ENCODE measurements at places on chromosomes 2 and 18.

GRCh38 chr2:48198371-48198770 lies 292.1 kb upstream of the FBXO11 start:
- no peak for DNase-seq

GRCh38 chr18:23584019-23584983 lies 2.0 kb downstream of the NPC1 start:
- no peak for DNase-seq

GRCh38 chr2:107402330-107402729 lies 424.4 kb upstream of the RGPD4 start:
- no peak for DNase-seq

- no peak for DNase-seq
Observed at GRCh38 chr18:5943514-5943913, 48.2 kb upstream of the TMEM200C start.

DNA sequence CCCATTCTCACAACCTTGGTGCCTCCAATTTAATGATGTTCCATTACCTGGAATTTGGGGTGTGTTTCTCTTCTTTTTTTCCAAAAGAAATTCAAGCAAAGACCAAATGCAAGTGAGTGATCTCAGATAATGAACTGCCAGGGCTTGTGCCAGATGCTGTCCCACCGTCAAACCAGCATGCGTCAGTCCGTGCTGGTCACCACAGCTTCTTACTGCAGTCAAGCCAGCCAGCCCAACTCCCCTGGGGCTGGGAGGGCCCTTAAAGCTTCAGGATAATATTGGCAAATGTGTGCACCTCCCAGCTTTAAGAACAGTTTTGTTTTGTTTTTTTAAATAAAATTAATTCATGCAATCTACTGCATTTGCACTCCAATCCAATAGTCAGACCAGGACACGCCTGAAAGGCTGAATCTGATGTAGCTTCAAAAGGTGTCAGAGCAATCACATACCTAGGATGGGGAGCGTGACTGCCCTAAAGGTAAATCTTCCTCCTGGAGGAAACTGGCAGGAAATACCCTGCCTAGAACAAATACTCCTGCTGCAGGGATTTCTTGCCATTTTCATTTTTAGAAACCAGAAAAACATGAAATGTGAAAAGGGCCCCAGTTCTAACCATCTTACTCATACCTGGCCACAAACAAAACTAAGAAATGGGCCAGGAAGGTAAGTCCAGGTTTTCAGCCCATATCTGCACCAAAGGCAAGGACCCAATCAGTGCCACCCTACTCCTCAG lies 26.8 kb upstream of the SP3 start:
- no peak for DNase-seq

- no peak for DNase-seq
Observed at GRCh38 chr2:11396021-11396420, 51.6 kb upstream of the ROCK2 start.

- no peak for DNase-seq
Observed at GRCh38 chr2:20404950-20405349, 41.9 kb upstream of the RHOB start.

- peak; percentile 65 for DNase-seq
Observed at GRCh38 chr2:71129902-71130151, 202 bp downstream of the MCEE start.

DNA sequence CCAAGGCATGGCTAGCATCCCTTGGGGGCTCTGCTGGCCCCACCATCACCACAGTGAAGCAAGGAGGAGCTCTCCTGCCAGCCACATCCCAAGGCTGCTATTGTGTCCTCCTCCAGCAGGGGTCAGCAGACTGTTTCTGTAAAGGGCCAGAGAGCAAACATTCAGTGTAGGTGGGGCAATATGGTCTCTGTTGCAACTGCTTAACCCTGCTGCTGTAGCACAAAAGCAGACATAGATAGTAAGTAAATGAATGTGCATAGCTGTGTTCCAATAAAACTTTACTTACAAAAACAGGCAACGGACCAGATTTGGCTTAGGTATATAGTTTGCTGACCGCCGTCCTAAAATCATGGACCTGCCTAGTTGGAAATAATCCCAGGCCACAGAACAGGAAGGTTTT lies 36.4 kb upstream of the ZBTB7C start:
- peak; percentile 44 for DNase-seq

- no peak for DNase-seq
Observed at GRCh38 chr2:17181051-17181752, 337.0 kb downstream of the RAD51AP2 start.

- DNase-seq, result no peak
Observed at GRCh38 chr2:200091126-200091525, 135.7 kb downstream of the MAIP1 start.

- DNase-seq, result no peak
Observed at GRCh38 chr2:137870682-137871081, 93.6 kb upstream of the HNMT start.

DNA sequence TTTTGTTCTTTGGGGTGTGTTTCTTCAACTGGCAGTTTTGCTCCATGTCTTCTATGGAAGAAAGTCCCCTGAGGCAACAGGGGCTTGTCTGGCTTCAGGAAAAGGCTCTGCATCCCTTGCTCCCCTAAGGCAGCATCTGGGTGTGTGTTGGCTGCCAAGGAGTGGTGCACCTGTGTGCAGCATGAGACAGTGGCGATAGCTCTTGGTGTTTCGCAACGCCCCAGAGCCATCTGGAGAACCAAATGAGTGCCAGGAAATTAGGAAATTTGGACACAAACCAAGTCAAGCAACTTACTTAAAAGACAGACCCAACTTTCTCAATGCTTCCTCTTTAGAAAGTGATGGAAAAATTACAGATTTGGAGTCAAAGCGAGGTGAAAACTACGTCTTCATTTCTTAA lies 1044.4 kb upstream of the CNTNAP5 start:
- no peak for DNase-seq

DNA sequence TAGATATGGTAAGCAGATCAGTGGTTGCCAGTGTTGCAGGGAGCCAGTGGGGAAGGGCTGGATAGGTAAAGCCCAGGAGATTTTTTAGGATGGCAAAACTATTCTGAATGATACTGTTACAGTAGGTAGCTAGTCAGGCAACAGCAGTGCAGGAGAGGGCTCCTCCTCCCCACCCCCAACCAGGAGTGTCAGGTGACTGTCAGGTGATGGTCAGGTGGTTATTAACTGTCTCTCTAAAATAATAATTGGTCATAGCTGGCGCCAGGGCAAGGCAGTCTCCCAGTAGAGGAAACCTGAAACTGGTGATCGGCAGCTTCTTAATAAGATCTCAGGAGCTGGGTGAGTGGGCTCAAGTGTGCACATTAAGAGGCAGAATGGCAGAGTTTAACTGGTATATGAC lies 201.6 kb upstream of the PARD3B start:
- no peak for DNase-seq

DNA sequence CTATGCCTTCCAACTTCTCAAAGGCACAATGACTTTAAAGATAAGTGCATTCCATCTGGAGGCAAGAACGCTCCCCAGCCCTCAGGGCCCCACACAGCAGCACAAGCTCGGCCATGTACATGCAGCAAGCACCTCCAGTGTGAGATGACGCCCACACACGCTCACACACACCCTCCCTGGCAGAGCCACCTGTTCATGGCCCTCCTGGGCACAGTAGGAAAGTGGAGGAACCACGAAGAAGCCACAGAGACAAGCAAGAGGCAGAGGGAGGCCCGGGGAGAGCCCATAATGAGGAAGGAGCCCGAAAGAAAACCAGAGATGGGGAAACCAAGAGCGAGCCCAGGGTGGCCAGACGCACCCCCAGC lies 21.7 kb downstream of the BIN1 start:
- no peak for DNase-seq

DNA sequence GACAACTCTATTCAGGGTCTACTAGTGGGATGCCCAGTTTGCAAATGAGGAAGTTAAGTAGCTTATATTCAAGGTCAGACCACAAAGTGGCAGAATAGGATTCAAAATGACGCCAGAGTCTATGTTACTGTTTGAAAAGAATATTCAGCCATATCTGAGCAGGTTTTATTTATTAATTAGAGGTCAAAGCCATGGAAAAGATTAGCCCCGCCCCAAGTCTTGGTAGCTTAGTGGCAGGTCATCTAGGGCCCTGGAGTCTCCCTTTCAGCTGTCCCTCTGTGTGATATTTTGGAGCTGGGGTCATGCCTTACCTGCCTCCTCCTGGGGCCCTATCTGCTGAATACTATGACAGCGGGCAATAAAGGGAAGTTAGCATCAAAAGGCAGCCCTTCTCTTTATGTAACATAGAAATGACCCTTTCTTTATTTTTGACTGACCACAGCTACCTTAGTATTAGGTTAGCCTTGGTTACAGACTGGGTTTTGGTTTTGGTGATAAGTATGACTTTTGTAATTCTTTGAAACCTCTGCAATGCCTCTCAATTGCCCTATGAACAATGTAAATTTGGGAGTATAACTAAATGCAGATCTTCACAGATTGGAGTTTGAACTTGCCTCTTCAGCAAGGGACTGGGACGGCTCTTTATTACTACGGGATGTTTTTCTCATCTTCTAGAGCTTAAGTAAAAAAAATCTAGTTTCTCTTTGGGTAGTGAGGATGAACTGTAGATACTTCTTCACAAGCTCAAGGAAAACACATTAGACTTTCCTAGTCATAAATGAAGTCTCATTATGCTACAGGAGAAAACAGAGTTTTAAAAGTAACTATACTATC lies 153.0 kb upstream of the ITGA4 start:
- DNase-seq, result no peak

GRCh38 chr18:48048251-48048650 lies 117.8 kb upstream of the SMAD2 start:
- no peak for DNase-seq

DNA sequence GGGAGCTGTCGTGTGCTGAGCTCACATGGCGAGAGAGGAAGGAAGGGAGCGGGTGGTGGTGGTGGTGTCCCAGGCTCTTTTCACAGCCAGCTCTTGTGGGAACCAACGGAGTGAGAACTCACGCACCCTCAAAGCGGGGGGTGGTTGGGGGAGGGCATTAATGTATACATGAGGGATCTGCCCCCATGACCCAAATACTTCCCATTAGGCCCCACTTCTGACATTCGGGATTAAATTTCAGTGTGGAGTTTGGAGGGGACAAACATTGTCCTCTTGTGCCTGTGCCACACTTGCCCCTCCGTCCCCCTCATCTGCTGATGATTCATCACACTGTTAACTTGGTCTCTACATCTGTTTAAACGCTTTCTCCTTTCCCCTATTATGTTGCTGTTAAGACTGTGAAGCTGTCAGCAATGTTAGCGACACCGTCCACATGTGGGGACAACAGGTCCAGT lies 22.5 kb downstream of the INPP4A start:
- no peak for DNase-seq

GRCh38 chr2:38672445-38673391 lies 6.8 kb downstream of the GALM start:
- DNase-seq, result no peak

DNA sequence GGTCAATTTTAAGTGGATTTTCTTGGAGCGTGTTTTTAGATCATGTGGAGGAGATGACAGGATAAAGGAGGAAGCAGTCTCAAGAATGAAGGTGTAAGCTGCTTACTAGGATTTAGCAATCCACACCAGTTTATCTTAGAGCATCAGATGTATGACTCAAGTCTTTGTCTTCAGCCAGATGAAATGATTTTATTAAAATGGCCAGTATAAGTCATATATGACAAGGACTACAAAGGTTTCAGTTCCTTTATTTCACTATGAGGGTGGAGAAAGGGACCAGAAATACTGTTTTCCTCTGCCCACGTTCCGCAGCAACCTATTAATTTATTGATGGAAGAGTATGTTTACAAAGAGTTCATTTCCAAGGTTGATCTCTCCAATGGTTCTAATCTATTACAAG lies 970.5 kb upstream of the SLC39A10 start:
- DNase-seq, result no peak

DNA sequence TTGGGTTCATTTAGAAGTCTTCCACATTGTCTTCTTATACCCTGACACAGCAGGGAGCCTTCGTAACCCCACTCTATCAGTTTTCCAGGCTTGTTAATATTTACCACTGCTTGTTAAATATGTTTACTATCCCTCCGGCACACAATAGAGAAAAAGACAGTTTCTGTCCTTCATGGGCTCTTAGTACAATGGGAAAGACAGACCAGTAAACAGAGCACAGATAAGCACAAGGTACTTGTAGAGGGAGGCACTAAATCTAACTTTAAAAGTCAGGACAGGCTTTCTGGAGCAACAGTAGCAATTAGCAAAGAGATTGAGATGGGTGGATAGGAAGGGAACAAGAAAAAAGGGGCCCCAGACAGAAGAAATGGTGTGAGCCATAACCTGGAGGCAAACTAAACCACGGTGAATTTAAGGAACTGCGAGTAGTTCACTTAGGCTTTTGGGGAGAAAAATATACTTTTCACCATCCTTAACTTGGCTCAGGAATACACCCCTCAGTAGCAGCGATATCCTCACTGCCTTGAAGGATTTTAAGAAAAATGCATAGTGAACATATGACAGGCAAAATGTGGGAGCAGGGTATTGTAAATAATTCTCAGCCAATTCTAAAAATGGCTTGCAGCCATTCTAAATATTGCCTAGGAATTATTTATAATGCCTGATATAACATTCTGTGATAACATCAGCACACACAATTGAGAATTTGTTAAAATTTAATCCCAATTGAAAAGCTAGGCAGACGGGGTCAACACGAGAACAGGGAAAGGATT lies 383.7 kb downstream of the CDH2 start:
- DNase-seq, result no peak

DNA sequence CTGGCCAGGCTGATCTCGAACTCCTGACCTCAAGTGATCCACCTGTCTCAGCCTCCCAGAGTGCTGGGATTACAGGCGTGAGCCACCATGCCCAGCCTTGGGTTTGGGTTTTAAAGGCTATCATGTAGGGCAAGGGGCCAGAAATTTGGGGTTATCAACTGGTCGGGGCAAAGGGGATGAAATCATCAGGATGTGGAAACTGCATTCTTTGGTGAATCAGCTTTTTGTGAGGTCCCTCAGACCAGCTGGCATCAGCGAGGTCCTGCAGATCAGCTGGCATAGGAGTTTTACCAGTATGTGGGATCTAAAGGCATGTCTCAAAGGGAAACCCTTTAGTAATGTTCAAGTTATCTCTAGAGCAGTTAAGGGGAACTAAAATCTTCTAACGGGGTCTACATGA lies 6.4 kb upstream of the GEMIN6 start:
- peak; percentile 22 for DNase-seq

GRCh38 chr2:118031566-118031965 lies 17.7 kb upstream of the CCDC93 start:
- no peak for DNase-seq

DNA sequence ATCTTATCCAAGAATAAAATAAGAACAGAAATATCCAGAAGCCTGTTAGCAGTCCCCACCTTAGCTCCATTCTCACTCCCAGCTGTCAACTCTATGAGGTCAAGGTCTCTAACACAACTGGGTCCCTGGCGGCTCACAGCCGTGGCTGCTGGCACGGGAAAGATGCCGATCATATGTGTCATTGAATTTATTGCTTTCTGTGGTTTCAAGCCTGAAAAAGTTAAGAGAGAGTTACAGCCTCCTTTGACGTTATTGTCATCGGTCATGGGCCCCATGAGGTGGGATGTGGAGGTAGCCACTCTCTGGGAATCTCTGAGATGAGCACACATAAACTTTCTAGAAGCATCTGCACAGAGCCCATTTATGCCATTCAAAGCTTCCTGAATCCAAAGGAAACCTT lies 28.7 kb upstream of the CABLES1 start:
- peak; percentile 80 for DNase-seq

Data from HTR-8/SVneo (cell line).